ENCODE measurements at places on chromosomes 6 and 20.

- DNase-seq: peak; percentile 77
Observed at GRCh38 chr20:17533396-17533795, 2.2 kb upstream of the BFSP1 start.

DNA sequence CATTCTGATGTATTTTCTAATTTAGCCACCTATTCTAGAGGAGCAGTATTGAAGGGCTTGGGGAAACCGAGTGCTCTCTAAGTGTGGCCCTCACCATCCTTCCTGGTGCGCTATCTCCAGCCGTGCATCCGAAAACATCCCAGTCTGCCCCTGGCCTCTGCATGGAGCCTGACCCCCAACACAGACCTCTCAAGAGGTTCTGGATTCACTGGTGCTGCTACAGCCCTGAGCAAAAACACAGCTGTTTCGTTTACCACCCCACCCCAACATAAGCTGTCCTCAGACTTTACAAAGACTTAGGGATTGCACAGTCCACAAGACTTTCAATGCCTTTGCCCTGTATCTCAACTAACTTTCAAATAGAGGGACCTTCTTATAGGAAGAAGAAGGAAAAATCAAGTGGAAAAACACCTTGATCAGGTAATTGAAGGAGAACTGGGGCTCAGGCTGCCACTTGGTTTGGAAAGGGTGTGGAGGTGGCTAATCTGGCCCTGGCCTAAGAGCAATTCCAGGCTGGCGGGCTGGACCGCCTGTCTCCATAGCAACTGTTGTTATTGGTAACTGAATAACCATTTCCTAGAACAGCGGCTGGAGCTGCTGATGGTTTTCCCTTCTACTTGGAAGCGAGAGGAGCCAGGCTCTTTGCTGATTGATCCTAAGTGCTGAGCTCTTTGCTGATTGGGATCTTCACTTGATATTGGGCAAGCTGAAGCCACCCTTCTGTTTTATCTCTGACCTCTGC is 90.2 kb upstream of the TOX2 start:
- DNase-seq: peak; percentile 60

DNA sequence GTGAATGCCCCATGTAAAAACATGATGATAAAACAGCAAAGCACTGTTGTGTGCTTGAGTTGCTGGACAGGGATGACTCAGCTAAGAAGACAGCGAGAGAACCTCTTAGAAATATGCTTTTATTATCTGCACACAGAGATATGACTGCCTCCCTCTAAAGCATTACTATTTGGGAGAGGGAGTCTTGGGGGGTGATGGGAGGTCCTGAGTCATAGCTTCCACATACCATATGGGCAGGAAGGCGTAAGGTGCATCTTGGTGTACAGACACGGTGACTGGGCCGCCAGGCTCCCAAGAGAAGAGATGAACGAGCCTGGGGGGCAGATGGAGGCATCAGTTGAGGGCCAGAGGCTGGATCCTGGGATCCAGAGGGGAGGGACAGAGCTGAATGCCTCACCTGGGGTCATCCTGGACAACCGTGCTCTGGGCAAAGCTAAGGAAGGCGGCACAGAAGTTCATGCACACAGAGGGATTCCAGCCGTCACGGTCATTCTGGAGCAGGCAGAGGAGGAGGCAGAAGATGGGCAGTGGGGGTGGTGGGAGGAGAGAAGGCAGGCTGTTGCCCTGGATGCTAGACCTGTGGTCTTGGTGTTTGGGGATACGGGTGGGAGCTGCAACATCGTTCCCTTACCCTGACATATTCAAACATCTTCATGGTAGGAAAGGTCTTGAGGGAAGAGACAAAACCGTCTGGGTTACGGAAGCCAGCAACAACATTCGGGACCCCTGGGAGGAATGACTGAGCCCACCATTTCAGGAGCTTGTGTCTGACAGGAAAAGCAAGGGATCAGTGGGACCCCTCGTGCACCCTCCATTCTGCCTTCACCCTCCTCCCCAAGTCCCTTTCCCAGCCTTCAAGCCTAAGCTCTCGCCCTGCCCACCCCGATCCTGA is 2.0 kb downstream of the DXO start:
- DNase-seq: no peak

- peak; percentile 85 for DNase-seq
Observed at GRCh38 chr6:43274916-43275597, 23.0 kb upstream of the SLC22A7 start.

DNA sequence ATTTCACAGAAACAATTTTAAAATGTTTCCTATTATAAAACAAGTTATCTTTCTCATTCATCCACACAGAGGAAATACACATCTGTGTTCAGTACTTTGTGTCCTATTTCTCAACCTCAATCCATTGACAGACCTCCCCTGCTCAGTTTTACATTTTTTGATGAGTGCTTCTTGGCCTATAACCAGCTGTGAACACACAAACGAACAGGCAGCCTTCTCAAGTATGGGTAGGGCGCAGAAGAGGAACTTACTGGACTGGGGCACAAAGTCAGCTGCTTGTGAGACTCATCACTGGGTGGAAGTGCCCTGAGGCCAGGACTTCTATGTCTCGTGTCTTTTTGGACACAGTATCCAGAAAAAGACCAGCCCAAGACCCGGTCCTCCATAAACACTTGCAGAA is 2.8 kb downstream of the RPS6KA2 start:
- DNase-seq: no peak

- no peak for DNase-seq
Observed at GRCh38 chr20:52529826-52530225, 338.2 kb upstream of the ZFP64 start.

GRCh38 chr20:25032478-25033264 is 25.3 kb downstream of the ACSS1 start:
- DNase-seq: peak; percentile 77

- DNase-seq: no peak
Observed at GRCh38 chr6:94751641-94752329, 825.5 kb upstream of the MANEA start.

DNA sequence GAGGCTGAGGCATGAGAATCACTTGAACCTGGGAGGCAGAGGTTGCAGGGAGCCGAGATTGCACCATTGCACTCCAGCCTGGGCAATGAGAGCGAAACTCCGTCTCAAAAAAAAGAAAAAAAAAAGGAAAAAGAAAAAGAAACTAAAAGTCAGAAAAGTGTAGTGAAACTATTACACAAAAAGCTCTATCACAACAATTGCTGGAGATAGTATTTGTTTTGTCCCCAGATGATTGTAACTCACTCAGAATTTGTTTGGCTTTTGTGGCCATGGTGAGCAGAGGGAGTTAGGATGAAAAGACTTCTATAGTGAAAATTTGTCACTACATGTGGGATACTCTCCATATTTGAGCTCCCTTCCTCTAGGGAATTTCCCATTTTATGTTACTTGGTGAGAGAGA is 5.2 kb upstream of the GOPC start:
- DNase-seq: no peak

DNA sequence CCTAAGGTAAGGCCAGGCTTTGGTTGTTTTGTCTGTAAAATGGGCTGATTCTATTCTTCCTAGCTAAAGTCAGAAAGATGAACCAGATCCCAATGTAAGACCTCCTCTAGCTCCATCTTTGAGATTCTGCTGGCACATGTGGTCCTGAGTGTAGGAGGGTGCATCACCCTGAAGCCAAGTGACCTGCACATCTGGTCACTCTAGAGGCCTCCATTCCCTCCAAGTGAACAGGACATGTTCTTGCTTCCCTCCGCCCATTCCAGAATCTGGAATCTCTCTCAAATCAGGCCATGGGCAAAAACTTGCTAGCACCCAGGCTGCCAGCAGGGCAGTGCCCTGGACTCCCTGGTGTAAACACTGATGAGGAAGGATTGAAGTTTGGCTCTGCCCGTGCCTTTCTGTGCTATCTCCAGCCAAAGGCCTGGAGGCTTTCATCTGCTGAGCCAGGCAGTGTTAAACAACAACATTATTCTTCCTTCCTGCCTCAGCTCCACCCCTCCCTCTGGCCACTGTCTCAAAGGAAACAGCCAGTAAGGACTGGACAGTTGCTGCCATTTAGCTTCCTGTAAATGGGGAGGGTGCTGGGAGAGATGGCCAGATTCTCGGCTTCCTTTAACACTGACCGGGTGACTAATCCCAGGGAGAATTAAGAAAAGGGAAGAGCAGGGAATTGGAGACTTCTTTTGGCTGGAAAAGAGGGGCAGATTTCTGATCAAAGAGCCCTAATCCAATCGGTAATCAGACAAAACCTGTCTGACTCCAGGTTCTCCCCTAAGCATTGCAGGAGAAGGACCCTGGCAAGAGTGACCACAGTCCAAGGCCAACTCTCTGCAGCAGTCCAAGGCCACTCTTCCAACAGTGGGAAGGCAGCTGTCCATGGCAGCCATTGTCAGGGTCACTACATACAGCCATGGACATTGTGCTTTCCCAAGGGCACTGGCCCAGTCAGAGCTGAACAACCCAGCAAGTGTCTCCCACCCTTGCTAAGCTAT is 19.5 kb upstream of the ADGRF1 start:
- no peak for DNase-seq

GRCh38 chr6:24412294-24412693 is 9.6 kb downstream of the MRS2 start:
- no peak for DNase-seq

- DNase-seq: no peak
Observed at GRCh38 chr6:1287103-1287591, 24.8 kb upstream of the FOXQ1 start.

GRCh38 chr6:94468830-94469229 is 1049.5 kb upstream of the EPHA7 start:
- DNase-seq: no peak

GRCh38 chr6:75776461-75776860 is 27.4 kb downstream of the MYO6 start:
- no peak for DNase-seq

- no peak for DNase-seq
Observed at GRCh38 chr6:2743280-2744208, 7.2 kb downstream of the MYLK4 start.

DNA sequence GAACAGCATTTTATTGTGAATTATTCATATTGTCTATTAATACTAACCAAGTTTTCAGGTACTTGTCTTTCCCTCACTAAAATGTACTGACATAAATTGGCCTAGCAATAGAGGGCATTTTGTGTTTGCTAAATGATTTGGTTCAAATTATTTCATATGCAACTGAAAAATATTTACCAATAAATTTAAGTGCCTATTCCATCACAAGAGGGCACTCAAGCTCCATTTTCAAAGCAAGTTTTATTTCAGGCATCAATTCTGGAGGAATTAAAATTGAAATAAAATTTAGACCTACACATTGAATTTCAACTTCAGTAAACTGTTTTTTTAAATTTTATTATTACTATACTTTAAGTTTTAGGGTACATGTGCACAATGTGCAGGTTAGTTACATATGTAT is 114.3 kb upstream of the SYNCRIP start:
- no peak for DNase-seq

DNA sequence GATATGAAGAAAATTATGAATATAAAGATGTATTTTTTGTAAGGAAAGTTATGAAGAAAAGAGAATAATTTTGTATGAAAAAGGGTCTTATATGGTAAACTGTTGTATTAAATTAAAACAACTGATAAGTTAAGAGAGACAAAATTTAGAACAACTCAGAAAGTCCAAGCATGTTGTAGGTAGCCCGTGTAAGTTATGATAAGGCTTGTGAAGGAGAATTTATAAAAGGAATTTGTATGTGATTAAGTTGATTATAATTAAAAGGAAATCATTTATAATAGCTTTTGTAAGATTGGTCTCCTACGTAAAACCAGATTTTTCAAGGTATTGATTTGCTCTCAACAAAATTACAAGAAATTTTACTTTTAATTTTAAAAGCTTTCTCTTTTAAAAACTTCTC is 1579.3 kb downstream of the HACE1 start:
- DNase-seq: no peak

DNA sequence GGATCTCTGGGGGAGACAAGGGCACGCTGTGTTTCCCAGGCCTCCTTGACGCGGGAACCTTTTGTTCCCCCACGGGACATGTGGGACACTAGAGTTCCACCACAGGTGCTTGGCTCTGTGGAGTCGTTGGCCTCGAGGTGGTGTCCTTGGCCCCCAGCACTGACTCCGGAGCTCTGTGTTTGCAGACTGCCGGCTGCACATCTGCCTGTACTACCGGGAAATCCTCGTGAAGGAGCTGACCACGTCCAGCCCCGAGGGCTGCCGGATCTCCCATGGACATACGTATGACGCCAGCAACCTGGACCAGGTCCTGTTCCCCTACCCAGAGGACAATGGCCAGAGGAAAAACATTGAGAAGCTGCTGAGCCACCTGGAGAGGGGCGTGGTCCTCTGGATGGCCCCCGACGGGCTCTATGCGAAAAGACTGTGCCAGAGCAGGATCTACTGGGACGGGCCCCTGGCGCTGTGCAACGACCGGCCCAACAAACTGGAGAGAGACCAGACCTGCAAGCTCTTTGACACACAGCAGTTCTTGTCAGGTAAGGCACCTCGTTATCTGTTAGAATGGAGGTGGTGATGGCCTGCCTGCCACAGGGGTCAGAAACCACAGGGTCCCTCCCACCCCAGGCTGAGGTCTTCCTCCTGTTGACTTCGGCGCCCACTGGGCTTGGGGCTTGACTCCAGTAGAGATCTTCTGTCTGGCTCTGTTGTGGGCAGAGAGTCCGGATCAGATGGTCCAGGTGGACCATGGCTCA is 9.9 kb downstream of the IRF4 start:
- DNase-seq: no peak

GRCh38 chr6:36374972-36375371 is 12.5 kb downstream of the ETV7 start:
- no peak for DNase-seq

- DNase-seq: peak; percentile 63
Observed at GRCh38 chr20:60057866-60058807, 99.9 kb downstream of the CDH26 start.

- DNase-seq: no peak
Observed at GRCh38 chr6:167450626-167451025, 125.7 kb downstream of the TTLL2 start.

GRCh38 chr20:14446446-14446845 is 109.0 kb upstream of the FLRT3 start:
- no peak for DNase-seq

DNA sequence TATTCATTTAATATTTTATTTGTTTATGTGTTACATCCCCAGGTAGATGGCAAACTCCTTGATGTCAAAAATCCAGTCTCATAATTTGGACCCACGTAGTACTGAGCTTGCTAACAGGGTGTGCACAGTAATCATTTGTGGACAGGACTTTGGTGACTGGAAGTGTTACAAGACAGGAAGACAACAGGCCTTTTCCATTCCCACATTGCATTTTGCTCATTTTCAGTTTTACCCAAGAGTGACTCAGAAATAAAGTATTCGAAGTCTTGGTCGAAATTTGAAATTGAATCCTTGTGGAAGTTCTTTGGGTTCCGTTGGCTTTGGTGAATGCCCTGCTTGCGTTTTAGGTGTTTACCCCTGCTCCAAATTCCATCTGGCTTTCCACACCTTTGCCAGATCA is 63.0 kb upstream of the THBS2 start:
- no peak for DNase-seq
